CD4-positive, alpha-beta T cell treated with Interleukin-1 beta for 1 hour (primary cell): ENCODE measurements at places on chromosomes 7 and 10.
A peak's percentile ranks its signal among the peaks of the same experiment; 100 is the strongest.

GRCh38 chr7:106216923-106217542 is 67.8 kb downstream of the NAMPT start:
- no peak for DNase-seq

DNA sequence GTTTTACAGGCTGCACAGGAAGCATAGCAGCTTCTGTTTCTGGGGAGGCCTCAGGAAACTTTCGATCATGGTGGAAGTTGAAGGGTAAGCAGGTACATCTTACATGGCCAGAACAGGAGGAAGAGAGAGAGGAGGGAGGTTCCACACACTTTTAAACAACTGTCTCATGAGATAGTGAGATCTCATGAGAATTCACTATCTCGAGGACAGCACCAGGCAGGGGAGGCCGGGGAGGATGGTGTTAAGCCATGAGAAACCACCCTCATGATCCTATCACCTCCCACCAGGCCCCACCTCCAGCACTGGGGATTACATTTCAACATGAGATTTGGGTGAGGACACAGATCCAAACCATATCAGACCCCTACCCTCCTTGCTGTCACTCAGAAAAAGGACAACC is 23.7 kb downstream of the ZNF503 start:
- DNase-seq: no peak

DNA sequence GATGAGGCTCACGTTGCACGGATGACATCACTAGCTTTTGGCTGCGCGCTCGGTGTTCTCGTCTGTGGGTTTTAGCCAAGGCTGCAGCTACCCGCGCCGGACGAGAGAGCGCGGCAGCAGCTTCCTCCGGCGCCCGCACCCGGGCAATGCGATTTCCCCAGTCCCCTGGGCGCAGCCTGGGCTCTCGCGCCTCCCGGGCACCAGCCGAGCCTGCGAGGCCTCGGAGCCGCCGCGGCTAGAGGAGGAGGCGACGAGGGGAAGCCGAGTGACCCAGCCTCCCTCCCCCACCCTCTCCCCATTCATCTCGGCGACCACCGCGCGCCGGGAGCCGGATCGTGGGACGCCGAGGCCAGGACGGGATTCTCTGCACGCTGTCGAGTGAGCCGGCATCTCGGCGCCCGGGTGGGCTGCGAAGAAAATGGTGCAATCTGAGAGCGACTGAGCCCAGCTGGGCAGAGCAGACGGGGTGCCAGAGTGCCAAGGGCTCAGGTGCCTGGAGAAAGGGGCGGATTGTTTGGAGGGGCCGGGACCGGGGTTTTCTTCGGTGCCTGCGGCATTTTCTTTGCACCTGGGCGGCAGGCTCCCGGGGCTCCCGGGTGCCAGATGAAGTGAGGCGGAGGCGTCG is 1.2 kb upstream of the TMEM178B start:
- no peak for DNase-seq

DNA sequence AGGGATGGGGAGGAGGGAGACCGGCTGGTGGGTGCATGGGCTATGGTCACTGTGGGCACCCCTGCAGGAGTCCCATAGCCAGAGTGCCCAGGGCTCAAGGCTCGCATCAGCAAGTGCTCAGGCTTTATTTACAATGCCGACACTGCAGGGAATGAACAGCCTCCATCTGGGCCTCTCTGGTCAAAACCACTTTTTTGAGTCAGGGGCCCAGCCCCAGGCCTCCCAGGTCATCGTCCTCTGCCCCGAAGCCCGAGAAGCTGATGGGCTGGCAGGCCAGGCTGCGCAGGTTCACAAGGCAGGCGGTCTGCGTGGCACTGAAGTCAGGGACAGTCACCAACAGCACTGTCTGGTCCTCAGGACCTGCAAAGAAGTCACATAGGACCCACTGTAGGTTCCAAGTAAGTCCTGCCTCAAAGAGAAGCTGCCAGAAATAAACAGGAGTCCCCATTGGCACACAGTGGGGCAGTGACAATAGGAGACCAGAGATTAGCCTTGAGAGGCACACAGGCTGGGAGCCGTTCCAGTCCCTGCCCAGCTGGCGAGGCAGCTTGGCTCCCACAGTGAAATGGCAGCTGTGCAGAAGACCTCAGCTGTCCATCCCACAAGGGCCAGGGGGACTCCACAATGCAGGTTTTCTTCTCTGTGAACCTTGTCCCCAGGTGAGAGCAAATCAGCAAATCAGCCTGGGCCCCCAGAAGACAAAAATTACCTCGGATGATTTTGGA is 8.6 kb downstream of the POLD2 start:
- no peak for DNase-seq

DNA sequence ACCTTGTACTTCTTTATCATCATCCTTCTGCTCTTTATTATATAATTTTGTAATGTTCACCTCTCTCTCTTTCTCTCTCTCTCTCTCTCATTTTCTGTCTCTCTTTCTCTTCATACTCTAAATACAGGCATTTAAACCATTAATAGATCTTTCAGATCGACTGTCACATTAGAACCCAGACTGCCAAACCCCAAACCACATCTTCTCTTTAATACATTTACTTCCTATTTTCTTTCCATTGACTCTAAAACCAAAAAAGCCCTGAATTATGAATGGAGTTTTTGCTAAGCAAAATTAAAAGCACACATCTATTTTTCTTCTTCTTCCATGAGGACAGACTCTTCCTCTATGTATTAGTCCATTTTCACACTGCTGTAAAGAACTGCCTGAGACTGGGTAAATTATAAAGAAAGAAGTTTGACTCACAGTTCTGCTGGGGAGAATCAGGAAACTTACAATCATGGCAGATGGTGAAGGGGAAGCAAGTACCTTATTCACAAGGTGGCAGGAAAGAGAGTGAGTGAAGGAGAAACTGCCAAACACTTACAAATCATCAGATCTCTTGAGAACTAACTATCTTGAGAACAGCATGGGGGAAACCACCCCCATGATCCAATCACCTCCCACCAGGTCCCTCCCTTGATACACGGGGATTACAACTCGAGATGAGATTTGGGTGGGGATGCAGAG is 272.7 kb upstream of the MGMT start:
- DNase-seq: no peak

GRCh38 chr7:30804078-30804661 is 33.0 kb downstream of the MINDY4 start:
- DNase-seq: no peak

DNA sequence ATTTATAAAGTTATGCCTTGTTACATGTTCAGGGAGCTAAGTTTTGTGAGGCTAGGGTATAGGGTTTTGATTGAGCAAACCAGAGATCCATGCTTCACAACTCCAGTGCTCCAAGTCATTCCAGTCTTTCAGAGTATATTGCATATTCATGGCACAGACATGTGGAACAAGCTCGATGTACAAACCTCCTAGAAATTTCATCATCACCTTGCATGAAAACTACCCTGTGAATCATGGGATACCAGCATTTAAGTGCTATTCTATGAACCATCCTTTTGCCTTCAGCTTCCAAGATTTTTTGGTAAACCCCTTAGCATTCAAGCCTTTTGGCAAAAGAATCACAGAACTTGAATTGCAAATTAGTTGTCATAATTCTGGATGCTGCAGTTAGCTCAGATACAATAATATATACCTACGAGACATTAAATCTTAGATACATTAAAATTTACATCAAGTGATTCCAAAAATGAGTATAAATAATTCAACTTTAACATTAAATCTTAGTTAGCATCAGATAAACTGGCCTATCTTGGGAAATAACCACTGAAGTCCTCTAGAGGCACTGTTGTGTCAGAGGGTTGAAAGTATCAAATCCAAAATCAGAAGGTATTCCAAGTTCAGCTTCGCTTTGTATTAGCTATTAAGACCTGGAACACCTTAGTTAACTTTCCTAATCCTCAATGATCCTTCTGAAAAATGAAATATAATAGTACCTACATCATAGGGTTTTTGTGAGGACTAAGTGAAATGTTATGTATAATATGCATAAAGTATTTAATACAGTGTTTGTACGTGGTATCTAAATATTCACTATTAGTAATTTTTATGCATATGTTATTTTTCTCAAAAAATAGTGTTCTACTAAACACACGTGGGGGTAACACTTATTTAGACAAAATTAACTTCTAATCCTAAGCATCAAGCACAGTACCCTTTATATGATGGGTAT is 55.5 kb upstream of the CABCOCO1 start:
- DNase-seq: no peak

DNA sequence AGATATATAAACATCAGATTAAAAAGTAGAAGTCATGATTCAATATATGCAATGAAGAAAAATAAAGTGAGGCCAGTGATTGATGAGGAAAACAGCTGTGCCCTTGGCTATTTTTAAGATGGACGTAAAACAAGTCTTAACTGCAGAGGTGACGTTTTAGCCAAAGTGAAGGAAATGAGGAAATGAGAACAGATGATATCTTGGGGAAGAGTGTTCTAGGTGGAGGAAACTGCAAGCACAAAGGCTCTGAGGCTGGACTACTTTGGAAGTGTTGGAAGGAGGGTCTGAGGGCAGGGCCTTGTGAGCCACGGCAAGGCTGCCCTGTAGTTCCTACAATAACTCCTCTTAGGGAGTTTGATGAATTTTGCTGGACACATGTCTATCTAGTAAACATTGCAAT is 140.5 kb upstream of the AKR1E2 start:
- no peak for DNase-seq

DNA sequence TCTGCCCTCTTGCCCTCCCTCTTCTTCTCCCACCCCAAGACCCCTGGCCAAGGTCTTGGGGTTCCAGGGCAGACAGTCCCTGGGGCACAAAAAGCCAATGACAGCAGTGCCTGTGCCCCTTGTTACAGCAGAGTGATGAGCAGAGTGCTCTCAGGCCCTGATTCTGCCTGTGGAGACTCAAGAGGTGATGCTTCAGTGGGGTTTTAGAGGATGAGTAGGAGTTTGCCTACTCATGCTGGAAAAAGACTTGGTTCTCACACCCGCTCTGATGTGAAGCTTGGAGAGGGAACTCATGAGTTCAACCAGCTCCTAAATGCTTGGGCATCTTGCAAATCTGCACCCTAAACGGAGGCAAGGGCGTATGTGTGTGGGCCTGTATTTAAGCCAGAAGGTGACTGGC is 58.2 kb downstream of the CAMK2B start:
- DNase-seq: no peak

DNA sequence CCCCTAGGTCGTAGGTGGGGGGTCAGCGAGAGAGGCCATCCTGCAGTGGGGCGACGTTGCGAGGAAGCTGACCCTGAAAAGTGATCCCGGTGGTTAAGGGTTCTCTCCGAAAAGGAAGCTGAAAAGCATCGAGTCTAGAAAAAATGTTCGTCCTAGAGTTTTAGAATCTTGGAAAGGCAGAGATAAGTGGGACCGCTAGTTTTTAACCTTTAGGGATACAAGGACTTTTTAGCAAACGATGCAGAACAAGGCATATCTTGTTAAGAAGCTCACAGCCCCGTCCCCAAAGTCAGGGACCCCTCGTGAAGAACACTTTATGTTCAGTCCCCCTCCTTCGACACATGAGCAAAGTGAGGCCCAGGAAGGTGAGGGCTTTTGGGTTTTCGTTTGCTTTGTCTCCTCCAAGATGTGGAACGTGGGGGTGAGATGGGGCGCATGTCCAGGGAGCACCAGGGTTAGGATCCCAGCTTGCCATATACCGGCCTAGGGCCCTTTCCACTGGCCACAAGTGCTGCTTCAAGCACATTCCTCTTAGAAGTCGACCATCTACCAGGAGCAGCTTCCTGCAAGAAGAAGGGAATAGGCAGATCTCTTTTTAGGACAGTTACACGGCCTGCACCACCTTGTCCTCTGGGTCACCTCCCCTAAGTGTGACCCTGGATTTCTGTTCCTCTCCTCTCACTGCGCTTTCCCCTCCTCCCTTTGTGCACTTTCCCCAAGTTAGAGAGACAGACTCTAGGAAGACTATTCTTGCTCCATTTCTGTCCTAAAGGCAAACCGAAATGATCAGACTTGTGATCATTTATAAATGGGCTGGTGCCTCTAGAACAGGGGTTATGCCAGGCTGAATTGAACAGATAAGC is 969 bp downstream of the SLC35G1 start:
- DNase-seq: no peak

GRCh38 chr10:8272794-8273425 is 218.4 kb downstream of the GATA3 start:
- no peak for DNase-seq

DNA sequence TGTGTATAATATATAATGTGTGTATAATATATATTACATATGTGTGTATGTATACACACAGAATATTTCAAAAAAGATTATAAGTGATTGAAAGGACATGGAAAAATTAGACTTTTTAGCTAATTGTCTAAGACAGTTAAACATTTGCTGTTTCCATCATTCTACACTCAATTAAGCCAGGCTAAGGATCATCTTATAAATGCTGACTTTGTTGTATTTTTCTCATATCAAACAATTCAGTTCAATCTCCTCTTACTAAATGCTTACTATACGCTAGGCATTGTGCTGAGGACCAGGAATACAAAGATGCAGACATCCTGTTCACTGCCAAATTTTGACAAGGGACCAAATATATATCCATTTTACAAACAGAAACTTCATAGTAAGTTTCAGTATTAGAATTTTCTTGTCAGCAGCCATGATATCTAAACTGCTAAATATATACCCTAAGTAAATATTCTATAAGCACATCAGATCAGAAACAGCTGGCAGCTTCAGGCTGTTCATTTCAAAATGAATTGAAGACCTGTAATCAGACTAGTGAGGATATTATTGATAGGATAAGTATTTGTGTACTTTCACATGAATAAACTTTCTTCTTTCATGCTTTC is 10.3 kb upstream of the LRRN3 start:
- DNase-seq: no peak

DNA sequence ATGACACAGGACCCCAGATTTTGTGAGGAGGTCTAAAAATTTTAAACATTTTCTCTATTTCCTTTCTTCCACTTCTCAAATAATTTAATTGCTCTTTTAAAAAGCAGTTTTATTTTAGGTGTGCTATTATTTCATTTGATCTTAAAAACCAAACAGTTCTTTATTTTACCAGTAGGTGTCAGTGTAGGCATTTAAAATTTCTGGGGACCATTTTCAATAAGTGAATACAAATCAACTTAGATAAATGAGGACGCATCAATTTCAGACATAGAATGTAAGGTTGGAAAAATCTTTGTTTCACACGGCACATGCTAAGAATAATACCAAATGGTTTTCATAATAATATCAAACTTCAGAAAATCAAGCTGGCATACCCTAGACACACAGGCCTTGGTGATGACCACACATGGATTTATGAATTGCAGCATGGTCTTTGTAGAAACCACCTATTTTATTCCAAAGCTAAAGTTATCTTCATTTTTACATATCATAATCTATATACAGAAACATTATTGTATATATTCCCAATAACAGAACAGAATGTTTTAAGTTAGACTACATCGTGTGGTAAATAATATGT is 127.6 kb upstream of the SLC26A5 start:
- peak; percentile 28 for DNase-seq

DNA sequence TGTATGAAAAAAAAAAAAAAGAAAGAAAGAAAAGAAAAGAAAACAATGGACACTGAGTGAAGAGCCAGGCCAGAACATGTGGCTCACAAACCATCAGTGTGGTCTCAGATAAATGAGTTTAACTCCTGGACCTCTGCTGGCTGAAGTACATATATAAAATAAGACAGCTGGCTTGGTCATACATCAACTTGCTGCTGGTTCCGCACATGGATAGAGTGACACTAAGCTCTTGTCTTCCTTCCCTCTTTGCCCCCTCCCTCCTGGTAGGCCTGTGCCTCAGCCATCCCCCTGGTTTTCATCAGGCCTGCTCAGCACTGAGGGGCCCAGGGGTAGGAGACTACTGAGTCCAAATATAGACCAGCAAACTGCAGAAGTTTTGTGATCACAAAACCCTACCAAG is 58.1 kb upstream of the DGKI start:
- DNase-seq: no peak

- peak; percentile 61 for DNase-seq
Measured at GRCh38 chr10:119859420-119860258, 13.0 kb downstream of the MCMBP start.

GRCh38 chr7:151837285-151838042 is 39.5 kb downstream of the PRKAG2 start:
- no peak for DNase-seq
